ENCODE measurements at places on chromosomes 11 and 22. TPM values are rescaled to one million over a fixed set of nuclear protein-coding genes. Genes with fewer than 3 reads are reported as not detected.

The CARD16 gene
- total RNA-seq: 10.3 TPM

The PPP1CA gene
- total RNA-seq: 357 TPM

- no peaks in the 10 kb centered on the region for H3K4me1 ChIP-seq
- no peak overlapping the region for H3K4me3 ChIP-seq
- DNase-seq: no peak
- H3K27ac ChIP-seq: no peak overlapping the region
Measured at GRCh38 chr11:126589492-126589803, 234.0 kb downstream of the ST3GAL4 start.

GRCh38 chr22:17946662-17947367, 77.5 kb downstream of the MICAL3 start:
- H3K36me3 ChIP-seq: no peaks in the 10 kb centered on the region
- H3K27me3 ChIP-seq: no peaks in the 10 kb centered on the region
- H3K27ac ChIP-seq: no peak overlapping the region

GRCh38 chr22:25064894-25065560, 112.5 kb downstream of the KIAA1671 start:
- no peak for DNase-seq
- H3K27ac ChIP-seq: no peak overlapping the region
- H3K27me3 ChIP-seq: no peaks in the 10 kb centered on the region
- H3K4me3 ChIP-seq: no peak overlapping the region
- no peaks in the 10 kb centered on the region for H3K36me3 ChIP-seq
